ENCODE measurements at places on chromosomes 7 and 10. TPM values are rescaled to one million over a fixed set of nuclear protein-coding genes. Genes with fewer than 3 reads are reported as not detected.
A peak's percentile ranks its signal among the peaks of the same experiment; 100 is the strongest.

GRCh38 chr7:50657341-50657873, 92.2 kb upstream of the DDC start:
- peak; percentile 91 for DNase-seq
- H3K4me1 ChIP-seq = peaks cover 32% of the 10 kb centered on the region
- no peak overlapping the region for H3K27ac ChIP-seq

DNA sequence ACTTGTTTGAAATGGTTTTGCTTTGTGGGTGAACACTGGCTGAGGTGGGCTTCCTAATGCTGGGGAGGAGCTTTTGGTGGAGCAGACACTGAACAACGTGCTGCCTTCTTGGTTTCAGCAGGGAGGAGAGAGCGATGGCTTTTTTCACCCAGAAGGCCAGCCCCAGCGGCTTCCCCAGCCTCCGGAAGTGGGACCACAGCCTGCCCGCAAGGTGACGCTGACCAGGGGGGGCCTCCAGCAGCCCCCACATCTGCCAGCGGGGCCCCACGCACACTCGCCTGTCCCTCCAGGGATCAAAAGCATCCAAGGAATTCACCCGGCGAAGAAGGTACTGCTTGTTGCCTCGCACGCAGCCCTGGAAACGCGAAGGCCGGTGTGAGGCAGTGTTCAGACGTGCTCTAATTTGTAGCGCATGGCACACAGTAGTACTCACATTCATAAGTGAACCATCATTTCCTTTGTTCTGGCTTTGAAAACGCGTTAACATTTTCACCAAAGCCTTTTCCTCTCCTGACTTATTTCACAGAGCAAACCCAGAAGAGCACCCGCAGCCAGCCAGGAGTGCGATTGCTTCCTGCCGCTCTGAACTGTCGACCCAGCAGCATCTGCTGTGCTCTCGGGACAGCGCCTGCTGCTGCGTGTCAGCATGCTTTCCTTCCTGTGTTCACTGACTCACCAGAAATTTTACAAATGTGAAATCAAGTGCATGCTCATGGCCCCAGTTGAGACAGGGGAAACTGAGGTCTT, 48.4 kb downstream of the SHH start:
- no peak overlapping the region for H3K27ac ChIP-seq
- DNase-seq = no peak
- no peaks in the 10 kb centered on the region for H3K4me1 ChIP-seq
- no peaks in the 10 kb centered on the region for H3K27me3 ChIP-seq
- peaks cover 43% of the 10 kb centered on the region for H3K36me3 ChIP-seq

DNA sequence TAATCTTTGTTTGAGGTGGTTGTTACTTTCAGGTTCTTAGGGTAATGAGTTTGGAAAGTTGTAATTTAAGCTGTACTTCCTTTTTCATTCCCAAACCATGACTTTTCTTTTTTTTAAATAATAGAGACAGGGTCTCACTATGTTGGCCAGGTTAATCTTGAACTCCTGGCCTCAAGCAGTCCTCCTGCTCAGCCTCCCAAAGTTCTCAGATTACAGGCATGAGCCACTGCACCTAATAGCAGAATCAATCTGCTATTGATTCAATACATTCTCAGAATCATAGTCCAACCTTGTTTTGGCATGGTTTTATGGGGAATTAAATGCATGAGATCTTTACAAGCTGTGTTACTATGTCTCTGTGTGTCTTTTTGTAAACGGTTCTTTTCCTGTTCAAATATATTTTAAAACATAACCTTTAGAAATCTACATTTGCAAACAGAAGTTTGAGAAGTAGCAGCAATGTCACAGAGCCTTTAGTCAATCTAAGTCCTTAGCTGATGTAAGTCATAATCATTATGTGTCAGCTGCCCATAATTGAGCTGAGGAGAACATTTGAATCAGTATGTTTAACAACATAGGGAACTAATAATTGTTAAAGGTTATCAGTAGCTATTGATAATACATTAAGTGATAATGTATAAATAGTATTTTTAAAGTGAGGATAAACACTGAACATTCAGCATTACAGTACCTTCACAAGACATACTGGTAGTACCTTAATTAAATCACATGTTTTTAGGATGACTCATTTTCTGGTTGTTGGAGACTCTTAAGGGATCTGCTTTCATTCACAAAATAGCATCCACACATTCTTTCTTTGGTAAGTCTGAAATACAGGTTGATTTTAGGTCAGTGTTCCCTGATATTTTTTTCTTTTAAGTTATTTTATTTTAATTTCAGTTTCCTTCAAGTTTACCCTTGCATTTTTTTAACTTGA, 8.8 kb downstream of the INPP5F start:
- no peak overlapping the region for H3K4me3 ChIP-seq
- peak; percentile 65 for DNase-seq
- no peak overlapping the region for H3K27ac ChIP-seq
- H3K36me3 ChIP-seq = no peaks in the 10 kb centered on the region

- no peaks in the 10 kb centered on the region for H3K4me1 ChIP-seq
- H3K27ac ChIP-seq = no peak overlapping the region
- H3K4me3 ChIP-seq = no peak overlapping the region
- no peaks in the 10 kb centered on the region for H3K27me3 ChIP-seq
Measured at GRCh38 chr10:79221110-79222051, 125.9 kb upstream of the PPIF start.

TSPAN33 gene
- under 0.01 TPM for total RNA-seq

ARHGAP22 gene
- total RNA-seq = 45.6 TPM

NRCAM gene
- 0.88 TPM for total RNA-seq

EPHA1 gene
- total RNA-seq = not detected

TAC1 gene
- total RNA-seq = not detected

Data from osteoblast (primary cell).